ENCODE measurements at places on chromosomes 5 and 9.

DNA sequence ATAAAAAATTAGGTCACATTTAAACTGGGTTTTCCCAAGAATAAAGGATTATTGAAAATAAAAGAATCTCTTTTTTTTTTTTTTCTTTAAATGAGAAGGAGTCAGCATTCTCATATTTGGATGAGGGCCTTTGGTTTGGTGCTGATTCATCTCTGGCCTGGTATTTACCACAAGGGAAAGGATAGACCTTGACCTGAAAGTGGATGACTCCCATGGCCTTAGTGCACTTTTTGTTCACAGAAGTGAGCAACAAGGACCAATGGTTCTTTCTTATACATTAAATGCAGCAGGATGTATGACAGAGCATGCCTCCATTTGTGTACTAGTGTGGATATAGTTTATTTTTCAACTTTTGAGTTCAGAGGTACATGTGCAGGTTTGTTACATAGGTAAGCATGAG lies 6.9 kb downstream of the YTHDC2 start:
- no peak for DNase-seq

DNA sequence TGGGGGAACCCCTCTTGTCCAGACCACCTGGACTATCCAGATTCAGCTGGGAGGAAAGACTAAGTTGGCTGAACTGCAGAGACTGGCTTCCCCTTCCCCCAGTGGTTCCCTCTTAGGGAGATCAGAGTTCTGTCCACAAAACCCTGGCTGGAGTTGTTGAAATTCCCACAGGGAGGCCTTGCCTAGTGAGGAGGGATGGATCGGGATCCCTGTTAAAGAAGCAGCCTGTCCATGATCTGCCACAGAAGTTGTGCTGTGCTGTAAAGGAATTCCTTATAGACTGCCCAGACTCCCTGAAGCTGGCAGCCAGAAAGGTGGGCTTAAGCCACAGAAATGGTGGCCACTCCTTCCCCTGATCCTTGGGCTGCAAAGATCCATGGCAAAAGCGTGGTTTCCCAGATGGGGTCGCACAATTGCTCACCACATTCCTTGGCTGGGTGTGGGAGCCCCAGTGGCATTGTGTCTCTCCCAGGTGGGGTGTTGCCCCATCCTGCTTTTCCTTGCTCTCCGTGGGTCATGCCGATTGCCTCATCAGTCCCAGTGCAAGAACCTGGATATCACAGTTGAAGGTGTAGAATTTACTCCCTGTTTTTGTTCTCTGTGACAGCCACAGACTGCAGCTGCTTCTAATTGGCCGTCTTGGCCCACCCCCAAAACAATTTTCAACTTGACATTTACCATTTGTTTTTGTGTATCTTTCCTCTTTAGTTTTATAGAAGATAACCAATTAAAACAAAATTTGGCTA lies 342.4 kb downstream of the FGF10 start:
- DNase-seq: no peak

- no peak for DNase-seq
Measured at GRCh38 chr9:87211669-87212068, 264.4 kb upstream of the GAS1 start.

- no peak for DNase-seq
Measured at GRCh38 chr9:86041311-86041741, 58.0 kb downstream of the GOLM1 start.

DNA sequence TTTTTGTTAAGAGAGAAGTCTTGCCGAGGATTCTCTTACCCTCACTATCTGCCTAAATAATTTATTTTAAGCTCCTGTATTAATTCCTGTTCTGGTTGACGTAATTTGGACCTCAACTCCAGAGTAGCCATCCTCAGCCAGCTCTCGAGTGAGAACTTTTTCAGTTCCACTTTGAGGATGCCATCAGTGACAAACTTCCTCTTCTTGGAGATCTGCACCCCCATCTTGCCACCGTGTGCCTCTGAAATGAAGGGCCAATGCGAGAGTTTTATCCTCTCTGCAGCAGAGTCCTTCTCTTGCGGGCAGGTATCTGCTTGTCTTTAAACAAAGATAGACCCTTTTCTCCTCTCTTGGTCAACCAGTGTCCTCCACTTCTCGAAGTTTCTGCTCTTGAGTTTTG lies 19.5 kb upstream of the TMEM174 start:
- no peak for DNase-seq

DNA sequence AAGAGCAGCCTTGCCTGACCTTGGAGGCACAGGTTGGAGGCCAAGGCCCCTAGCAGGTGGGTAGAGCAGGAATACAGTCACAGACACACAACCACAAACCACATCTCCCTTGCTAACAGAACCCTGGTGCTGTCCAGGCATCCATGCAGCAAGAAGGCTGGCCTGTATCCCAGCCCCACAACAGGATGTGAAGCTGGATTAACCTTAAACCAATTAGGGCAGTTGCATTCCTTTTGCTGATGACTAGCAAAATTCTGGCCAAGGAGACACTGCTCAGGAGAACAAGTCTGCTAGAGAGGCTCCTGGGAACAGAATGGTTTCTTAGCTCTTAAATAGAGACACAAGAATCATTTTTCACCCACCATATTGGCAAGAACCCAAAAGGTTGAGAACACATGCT lies 97.8 kb downstream of the C5orf15 start:
- no peak for DNase-seq

All from CD4-positive, alpha-beta T cell treated with Interleukin-6 at 100 ng/mL for 8 hours (primary cell).